ENCODE measurements at places on chromosomes 3 and 15. TPM values are rescaled to one million over a fixed set of nuclear protein-coding genes. Genes with fewer than 3 reads are reported as not detected.

GRCh38 chr15:52695154-52695553 is 16.0 kb upstream of the ATOSA start:
- no peak for DNase-seq

GRCh38 chr3:138732456-138732855 is 102.3 kb downstream of the PIK3CB start:
- no peak for DNase-seq

Gene ATRIP
- total RNA-seq = 9.6 TPM

DNA sequence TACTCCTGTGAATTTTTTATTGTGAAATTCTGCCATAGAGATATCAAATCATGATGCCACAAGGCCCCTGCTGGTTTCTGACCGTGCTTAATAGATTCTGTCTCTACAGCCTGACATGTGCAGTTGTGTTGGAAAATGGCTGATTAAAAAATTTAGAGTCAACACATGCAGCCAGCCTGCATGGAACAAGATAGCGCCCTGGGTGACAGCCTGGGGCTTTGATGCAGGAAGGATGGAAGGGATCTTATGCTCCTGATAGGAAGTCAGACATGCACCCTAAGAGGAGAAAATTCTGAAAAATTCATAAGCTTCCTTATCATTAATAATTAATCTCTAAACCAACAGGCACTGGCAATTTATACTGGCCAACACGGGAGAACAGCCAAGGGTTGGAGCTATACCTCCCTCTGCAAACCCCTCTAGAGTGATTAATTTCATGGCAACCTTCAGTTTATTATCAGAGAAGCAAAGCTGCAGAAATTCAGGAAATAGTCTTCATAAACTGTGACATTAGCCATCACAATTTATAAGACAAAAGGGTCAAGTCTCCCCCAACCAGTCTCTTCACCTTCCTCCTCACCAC is 198.4 kb downstream of the CADPS start:
- DNase-seq = no peak

- DNase-seq = no peak
Observed at GRCh38 chr15:51982770-51983103, 11.2 kb upstream of the LEO1 start.

Gene GOLGA6L9
- 7.9 TPM for total RNA-seq

Gene GOLGA8O
- total RNA-seq = 4.5 TPM

Gene CFAP100
- total RNA-seq = not detected

GRCh38 chr15:48596841-48597240 is 48.7 kb downstream of the FBN1 start:
- no peak for DNase-seq

Gene FAM107A
- 102 TPM for total RNA-seq

DNA sequence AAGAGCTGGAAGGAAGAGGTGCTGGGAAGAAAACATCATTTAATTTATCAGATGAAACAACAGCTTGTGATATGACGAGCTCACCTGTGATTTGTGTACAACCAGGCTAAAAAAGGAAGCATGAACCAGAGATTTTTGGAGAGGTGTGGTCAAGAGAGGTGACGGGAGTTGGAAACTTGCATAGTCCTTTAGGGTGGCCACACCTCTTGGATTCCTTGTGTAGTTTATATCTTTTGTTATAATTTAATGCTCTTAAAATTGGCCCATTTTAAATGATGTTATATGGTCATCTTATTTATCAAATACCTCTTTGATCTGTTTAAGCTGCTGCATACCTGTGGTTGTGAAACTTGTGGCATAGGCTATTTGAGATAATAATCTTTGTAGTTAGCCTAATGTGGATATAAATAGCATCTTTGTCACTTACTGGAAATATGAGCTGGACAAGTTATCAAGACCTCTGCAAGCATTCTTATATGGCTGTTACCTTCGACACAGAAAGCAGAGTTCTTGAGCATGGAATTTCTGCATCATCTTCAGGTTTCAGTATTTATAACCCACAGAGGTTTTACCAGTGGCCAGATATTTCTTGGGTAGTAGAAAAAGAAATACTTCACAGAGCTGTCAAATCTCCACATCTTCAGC is 49.1 kb downstream of the IL1RAP start:
- DNase-seq = no peak

Gene ZNF860
- total RNA-seq = 4.4 TPM

Gene PEX5L
- 0.08 TPM for total RNA-seq

GRCh38 chr3:34858067-34858660 is 781.2 kb upstream of the ARPP21 start:
- DNase-seq = no peak

Gene XCR1
- 0.70 TPM for total RNA-seq

Measured in ureter (tissue), 1 donor.